ENCODE measurements at places on chromosomes 7 and 10.

- no peak for DNase-seq
These were observed 171.3 kb downstream of the HECW1 start for GRCh38 chr7:43283706-43284105.

DNA sequence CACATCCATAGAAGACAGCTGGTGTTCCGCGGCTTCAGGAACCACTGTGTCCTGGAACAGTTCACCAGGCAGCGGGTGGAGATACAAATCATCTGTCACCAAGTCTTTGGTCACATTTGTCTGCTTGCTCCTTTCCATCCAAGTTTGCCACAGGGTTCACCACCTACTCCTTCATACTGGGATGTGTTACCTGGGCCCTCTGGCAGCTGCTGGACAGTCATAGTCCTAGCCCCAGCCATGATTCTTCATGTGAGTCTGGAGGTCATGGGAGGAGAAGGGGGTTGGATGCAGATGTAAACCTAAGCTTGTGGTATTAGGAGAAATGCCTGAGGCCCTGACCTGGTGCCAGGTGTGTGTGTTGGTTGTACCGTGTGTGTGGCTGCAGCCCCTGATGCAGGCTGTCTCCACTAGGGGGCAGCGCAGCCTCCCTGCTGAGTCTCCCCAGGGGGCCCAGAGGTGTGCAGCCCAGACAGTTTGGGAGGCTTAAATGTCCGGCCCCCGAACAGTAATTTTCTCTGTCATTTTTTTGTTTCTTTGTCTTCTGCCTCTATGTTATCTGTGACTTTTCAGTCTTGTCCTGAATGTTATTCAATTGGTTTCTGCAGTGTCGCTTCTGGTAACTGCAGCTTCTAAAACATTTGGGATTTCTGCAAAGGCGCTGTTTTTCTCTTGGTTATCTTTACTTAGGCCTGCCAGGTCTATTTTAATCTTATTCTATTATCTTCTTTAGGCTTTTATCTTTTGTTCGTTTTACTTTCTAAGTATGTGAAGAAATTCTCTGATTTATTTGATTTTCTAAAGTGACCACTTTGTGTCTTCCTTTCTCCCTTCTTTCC lies 14.8 kb downstream of the NPS start:
- no peak for DNase-seq

GRCh38 chr7:122255454-122255853 lies 49.1 kb downstream of the FEZF1 start:
- DNase-seq, result no peak

- peak; percentile 31 for DNase-seq
These were observed 89.0 kb upstream of the PPP2R2D start for GRCh38 chr10:131811630-131812403.

DNA sequence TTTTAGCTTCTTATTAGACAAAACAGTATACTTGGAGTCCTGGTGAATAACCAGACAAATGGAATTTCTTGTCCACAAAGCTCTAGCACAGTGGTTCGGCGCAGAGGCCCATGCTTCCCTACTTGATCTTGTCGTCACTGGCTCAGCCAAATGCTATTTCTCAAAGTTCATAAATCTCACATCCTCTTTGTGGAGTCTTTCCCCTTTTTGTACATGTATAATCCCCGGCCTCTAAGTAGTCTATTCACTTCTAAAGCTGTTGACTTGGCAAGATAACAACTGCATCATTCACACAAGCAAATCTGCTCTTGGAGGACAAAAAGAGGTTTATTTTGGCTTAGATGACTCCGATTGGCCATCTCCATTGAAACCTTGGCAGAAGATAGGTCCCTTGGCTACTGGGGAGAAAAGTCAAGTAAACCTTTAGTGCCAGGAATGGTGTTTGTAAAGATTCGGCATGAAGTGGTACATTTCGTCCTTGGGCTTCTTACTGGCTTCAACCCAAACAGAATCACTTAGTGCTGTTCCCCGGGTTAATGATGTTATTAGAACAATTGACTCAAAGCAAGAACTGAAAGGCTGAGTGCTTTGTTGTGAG lies 5.1 kb upstream of the AKR1E2 start:
- DNase-seq, result peak; percentile 75

DNA sequence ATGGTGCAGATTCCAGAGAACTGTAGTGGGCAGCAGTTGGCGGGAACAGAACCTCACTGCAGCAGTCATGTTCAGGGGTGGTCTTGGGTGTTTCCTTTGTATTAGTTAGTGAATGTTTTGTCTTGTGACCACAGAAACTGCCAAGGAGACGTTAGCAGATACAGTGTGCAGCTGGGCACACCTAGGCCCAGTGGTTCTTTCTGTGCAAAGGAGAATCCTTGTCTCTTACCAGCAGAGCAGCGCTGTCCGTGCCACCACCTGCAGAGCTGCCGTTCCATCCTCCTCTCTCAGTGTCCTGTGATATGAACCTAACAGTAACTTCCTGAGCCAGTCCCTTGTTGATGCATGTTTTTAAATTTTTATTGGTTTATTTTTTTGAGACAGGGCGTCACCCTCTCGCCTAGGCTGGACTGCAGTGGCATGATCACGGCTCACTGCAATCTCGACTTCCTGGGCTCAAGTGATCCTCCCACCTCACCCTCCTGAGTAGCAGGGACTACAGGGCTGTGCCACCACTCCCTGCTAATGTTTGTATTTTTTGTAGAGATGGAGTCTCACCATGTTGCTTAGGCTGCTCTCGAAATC lies 60.6 kb downstream of the WDR37 start:
- DNase-seq, result no peak

DNA sequence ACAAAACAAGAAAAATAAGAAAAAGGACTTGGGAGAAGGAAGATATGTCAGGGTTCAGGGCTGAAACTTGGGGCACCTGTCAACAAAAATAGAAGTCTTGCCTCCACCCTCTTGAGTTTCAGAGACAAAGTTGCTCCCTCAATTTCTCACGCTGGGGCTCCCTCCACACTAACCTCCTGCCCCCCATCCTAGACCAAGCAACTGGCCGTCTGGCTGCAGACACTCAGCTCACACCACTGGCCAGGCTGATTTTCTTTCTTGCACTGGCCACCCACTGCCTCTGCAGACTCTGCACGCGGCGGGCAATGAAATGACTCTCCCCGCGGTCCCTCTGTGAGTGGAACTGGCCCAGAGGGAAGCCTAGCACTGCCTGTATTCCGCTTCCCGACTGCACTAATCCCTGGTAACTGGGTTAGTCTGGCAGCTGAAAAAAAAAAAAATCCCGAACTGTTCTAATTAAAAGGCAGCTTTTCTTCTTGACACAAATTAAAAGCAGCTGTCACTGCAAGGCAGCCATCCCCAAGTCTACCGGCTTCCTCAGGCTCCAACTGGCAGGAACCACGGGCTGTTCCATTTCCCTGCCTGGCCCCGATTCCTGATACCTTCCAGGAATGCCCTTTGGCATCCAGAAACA lies 83.5 kb downstream of the SPDYE5 start:
- no peak for DNase-seq

DNA sequence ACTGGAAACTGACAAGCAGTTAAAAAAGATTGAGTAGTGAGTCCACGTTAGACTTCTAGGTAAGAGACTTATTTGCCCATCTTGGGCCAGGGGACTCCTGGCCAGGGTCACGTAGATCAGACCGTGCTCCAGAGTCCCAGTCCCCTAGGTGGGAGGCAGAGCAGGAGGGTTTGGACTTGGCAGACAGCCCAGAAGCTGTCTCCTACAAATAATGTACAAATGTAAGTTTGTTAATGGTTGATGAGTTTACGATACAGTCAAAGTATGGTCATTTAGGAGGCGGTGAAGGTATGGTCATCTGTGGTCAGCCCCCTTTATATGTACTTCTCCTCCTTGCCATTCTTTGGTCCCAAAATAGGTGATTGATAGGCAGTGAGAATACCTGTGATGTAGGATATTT lies 28.2 kb downstream of the INPP5F start:
- no peak for DNase-seq

DNA sequence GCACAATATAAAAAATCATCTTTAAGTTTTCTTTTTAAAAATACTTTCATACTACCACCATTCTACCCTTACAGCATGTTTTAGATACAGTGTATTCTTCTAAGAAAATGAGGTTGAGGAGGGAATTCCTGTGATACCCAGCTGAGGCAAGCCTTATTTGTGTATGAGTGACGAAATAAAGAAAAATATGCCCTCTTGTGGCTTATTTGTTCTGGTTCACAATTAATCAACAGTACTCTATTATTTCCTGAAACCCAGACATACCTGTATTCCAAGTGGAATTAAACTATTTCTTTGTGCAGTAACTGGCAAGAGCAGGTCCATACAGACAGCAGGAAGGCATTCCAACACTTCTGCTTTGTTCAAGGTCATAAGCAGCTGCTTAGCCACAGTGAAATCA lies 4.5 kb upstream of the SEMA3D start:
- no peak for DNase-seq

GRCh38 chr10:72466018-72466417 lies 111.3 kb upstream of the DNAJB12 start:
- no peak for DNase-seq

GRCh38 chr7:64312826-64313225 lies 935 bp upstream of the ZNF736 start:
- no peak for DNase-seq

DNA sequence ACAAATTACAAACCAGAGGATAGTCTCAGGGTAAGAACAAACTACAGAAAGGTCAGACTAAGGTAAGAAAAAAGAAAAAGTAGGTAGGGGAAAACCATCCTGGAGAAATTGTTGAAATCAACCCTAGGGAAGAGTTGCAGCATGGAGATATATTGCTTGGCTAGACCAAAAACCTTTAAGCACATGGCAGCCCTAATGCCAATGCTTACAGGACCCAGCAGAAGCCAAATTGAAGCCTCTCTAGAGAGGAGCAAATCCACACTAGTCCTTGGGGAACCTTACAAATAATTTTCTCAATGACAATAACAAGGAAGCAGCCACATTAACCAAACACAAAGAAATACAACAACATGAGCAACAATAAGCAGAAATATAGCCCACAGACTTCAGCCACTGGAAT lies 81.9 kb downstream of the CNOT4 start:
- DNase-seq, result no peak

DNA sequence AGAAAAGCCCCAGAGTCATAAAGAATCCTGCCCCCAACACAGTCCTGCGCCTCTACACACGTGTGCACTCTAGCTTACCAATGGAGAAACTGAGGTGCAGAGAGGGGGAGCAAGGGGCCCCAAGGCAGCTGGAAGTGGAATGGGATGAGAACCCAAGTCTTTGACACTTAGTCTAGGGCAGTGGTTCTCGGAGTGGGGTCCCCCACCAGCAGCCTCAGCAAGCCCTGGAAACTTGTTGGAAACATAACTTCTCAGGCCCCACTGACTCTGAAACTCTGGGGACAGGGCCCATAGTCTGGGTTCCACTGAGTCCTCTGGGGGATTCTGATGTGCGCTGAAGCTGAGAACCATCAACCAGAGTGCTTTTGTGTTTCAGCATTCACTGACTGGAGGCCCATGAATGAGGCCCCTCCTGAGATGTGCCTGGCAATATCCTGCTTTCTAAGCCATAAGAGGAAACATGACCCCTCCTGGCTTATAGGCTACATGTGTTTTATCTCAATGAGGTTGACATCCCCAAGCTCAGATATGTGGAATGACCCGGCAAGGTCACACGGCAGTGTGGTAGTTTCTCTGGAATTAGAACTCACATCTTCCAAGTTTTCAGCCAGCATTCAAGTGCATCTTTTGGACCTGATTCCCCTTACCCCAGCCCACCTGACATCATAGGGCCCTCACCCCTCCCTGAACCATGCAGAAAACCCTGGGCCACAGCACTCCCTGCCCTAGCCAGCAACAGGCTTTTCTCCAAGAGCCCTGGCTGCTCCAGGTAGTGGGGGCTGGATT lies 147.3 kb upstream of the PCBD1 start:
- DNase-seq, result no peak

Measured in tibial artery (tissue), 4 donors.